Mucosa of gallbladder (tissue), 1 donor: ENCODE measurements at places on chromosomes 4 and X. TPM values are rescaled to one million over a fixed set of nuclear protein-coding genes. Genes with fewer than 3 reads are reported as not detected.

GRCh38 chr4:106773076-106773905 lies 262.8 kb downstream of the DKK2 start:
- no peak for DNase-seq

GRCh38 chr4:121243485-121243884 lies 79.4 kb upstream of the TNIP3 start:
- DNase-seq, result no peak

GRCh38 chr4:99593781-99594641 lies 19.4 kb downstream of the MTTP start:
- DNase-seq, result no peak

DNA sequence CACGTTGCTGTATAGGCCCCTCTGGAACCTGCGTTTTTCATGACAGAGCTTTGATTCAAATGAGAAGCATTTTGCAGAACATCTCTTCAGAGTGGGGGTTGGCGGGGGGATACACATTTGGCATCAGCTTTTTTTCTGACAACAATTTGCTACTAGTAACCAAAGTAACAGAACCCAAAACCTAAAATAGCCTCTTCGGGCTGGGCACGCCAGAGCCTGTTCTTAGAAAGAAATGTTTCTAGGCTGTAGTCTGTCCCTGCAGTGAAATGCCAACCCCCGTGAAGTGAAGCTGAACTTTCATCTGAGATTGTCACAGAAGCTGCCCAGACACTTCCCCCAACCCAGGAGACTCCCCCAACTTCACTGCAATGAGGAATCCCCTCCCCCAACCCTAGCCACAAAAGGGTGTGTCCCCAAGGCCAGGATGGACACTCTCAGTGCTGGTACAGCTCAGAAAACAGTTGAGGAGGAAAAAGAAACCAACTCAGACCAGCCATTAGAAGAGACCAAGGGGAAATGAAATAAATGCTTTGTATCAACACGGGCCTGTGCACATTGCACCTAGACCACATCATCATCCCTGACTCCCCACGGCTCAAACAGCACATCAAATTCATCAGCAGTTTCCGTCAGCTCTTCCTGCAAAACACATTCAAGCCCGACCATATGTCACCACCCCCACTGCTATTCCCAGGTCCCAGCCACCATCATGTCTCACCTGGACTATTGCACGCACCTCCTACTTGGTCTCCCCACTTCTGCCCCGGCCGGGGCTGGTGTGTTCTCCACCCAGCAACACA lies 8.4 kb upstream of the MAN2B2 start:
- DNase-seq, result no peak

GRCh38 chrX:20743046-20743445 lies 476.3 kb upstream of the RPS6KA3 start:
- no peak for DNase-seq

- DNase-seq, result no peak
Measured at GRCh38 chr4:123386609-123387008, 10.0 kb upstream of the SPRY1 start.

GRCh38 chr4:109183931-109184490 lies 118.4 kb downstream of the COL25A1 start:
- no peak for DNase-seq

DNA sequence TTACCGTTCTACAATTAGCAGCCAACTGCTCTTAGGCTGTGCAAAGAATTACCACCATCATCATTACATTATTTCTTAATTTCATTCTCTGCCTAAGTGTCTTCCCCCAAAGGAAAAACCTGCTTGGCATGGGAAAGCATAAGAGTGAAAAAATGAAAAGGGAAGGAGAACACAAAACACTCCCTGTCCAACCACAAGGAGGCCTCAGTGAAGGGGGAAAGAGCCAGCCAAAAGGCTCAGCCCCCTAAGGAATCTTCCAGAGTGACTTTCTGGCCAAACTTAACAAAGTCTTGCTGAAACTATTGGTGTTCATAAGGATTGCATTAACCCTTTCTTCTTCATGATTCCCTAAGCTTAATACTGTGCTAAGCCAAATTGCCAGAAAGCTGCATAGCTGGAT lies 287.4 kb downstream of the SMARCA1 start:
- no peak for DNase-seq

- no peak for DNase-seq
Measured at GRCh38 chrX:18252644-18253359, 32.1 kb upstream of the BEND2 start.

DNA sequence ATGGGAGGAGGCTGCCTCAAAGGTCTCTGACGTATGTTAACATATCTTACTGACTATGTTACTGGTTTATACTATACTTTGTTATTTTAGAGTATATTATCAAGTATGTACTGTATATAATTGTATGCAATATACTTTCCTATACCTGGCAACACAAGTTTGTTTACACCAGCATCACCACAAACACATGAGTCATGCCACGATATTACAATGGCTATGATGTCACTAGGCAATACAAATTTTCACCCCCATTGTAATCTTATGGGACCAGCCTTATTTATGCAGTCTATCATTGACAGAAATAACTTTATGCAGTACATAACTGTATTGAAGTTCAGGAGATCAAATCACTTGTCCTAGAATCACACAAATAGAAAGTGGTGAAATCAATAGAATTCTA lies 329.9 kb upstream of the SLC7A11 start:
- no peak for DNase-seq

DNA sequence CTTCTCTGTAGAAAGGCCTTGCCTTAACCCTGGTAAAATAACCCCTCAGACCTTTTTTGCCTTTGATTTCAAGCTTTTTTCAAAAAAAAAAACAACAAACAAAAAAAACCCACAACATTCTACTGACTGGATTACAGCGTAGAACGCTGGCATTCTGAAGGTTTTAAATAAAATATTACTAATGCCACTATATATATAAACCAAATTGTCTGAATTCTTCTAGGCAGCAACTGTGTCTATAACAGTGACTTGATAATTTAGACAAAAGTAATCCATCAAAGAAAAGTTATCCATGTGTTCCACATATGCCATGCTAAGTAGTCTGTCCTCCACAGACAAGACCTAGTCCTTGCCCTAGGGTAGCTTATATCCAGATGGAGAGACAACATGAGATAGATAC lies 33.6 kb upstream of the CXCL8 start:
- DNase-seq, result no peak

- no peak for DNase-seq
Measured at GRCh38 chrX:2933125-2933900, 4.2 kb upstream of the ARSD start.

DNA sequence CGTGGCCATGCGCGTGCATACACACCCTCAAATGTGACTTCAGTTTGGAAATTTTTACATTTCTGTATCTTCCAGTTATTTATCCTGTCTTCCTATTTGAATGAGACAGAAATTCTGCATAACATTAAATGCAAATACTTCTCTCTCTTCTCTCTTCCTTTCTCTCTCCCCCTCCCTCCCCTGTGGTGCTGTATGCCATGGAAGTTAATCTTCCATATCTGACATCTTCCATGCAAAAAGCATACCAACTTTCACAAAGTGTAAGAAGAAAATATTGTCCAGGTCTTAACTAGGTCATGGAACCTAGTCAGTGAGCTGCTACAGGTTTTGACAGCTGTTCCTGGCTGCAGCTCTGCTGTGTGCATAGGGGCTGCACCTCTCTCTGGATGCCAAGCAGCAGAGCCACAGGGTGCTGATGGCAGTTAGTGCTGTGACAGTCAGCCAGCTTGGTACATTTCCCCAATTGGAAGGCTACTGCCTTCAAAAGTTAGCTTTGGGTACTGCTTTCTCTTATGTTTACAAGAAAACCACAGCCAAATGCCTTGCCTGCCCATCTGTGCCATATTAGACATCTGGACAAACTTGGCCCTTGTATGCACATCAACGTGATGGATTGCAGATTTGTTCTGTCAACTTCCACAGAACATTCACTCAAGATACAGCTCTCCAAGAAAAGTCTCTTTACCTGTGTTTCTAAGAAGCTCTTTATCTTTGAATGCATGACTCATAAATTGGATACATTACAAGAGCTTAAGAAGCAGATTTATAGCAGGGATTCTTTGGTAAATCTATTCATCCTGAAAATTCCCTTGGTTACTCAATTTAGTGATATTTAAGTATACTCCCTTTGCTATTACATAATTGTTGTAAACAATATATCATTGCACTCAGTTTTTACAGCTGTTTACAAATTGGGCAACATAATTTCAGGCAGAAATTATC lies 623.8 kb downstream of the EPHA5 start:
- DNase-seq, result no peak

DNA sequence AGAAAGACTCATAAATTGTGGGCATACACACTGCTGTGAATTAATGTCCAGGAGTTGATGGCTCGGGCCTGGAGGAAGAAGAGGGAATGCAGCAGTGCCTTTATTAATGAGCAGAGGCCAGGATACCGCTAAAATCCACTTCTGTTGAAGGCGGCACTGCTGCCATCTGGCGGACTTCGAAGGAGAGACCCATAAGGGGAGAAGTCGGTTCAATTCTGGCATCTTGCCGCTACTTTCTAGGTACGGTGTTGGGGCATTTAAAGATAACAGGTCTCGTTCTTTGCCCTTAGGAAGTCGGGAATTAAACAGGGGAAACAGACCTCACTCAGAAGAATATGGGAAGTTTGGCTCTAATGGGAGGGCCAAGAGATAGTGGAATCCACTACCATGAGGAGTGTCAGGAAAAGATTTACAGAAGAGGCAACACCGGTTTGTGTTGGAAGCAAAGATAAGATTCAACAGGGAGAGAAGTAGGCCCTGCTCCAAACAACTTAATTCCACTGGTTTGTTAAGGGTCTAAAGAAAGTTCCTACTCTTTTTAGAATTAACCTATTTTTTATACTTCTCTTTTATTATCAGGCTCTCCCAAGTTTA lies 133.6 kb upstream of the GIMD1 start:
- DNase-seq, result peak; percentile 62

DNA sequence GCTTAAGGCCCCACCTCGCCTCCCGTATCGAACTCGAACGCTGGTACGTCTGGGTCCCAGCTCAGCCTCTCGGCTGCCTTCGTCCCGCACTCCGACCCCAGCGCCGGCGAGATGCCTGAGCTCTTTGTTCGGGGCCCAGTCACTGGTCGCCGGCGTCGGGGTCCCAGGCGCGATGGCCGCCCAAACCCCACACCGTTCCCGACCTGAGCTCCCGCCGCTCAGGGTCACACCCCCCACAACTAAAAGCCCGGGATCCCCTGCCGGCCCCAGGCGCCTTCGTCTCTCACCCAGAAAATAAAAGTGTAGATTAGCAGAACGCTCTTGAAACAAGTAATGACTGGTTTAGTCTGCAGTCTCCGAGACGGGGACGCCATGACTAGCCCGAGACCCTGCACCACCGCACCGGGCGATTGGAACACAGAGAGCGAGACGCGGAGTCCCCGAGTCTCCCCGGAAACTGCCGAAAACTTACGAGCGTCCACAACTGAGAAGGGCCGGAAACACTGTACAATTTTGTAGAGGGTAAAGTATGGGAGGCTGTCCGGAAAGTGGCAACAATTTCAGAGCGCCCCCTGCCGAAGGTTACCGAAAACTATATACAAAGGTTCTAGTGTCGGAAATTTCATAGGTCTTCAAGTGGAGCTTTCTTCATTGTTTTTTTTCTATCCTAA lies at the start of gene TSPAN6:
TSS of gene TSPAN6 (minus strand) at position 486 of the 671 bp plus-strand sequence. CDS start at position 374, 112 bp downstream.
- DNase-seq, result peak; percentile 82

DNA sequence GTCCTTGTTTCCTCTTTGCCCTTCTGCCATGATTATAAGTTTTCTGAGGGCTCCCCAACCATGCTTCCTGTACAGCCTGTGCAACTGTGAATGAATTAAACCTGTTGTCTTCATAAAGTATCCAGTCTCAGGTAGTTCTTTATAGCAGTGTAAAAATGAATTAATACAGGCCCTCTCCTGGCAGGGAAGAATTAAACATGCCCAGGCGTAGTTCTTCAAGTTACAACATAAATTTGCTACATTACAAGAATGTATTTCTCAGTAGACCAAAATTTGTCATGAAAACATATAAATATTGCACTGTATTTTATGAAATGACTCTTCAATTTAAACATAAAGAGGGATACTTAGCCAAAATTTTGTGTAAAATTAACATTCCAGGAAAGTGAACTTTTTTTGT lies 1089.9 kb upstream of the PCDH10 start:
- no peak for DNase-seq

- no peak for DNase-seq
Measured at GRCh38 chr4:74441744-74442143, 3.2 kb upstream of the AREG start.

DNA sequence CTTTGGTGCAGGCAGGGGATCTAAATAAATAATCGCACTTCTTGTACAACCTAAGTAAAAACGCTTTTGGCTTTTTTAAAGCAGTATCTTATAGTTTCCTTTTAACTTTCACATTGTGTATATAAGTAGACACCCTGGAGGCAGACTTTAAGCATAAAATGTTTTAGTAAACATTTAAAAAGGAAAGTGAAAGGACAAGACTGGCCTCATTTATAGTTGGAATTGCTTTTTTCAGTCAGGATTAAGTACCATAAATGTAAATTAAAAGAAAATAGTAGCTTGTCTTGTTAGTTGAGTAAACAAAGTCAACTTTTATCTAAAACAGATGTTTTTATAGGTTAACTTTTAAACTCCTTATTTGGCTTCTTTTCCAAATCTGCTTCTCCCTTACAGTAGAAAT lies 39.7 kb downstream of the PTPN13 start:
- DNase-seq, result no peak

DNA sequence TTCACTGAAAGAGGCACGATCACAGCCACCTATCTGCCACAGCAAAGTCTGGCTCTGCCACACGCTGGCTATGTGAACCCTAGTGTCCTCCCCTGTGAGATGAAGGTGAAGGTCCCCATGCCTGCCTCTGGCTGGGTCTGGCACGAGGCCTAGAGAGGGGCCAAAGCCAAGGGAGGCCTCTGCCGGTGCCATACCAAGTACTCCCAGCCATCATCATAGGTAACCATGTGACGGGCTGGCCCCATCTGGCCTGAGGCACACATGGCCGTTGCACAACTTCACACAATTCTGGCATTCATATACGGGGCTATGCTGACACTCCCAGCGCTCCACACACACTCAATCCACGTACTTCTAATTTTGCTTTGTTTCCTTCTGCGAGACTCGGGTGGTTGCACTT lies 15.3 kb downstream of the NOP14 start:
- DNase-seq, result no peak

The FANCB gene
- total RNA-seq, result 0.92 TPM

The FABP2 gene
- not detected for total RNA-seq

The H2BW1 gene
- not detected for total RNA-seq

The IL1RAPL1 gene
- 0.29 TPM for total RNA-seq

The HERC6 gene
- total RNA-seq, result 12.3 TPM

The ASMT gene
- not detected for total RNA-seq

The PTCHD1 gene
- total RNA-seq, result 1.6 TPM

The REELD1 gene
- 0.43 TPM for total RNA-seq

The VEGFD gene
- 3.2 TPM for total RNA-seq

The DUSP21 gene
- total RNA-seq, result not detected

The ASB12 gene
- total RNA-seq, result 0.14 TPM

The PDE6B gene
- 8.6 TPM for total RNA-seq
